NCI-H1048 (cell line): ENCODE measurements at places on chromosomes 16 and 17.

DNA sequence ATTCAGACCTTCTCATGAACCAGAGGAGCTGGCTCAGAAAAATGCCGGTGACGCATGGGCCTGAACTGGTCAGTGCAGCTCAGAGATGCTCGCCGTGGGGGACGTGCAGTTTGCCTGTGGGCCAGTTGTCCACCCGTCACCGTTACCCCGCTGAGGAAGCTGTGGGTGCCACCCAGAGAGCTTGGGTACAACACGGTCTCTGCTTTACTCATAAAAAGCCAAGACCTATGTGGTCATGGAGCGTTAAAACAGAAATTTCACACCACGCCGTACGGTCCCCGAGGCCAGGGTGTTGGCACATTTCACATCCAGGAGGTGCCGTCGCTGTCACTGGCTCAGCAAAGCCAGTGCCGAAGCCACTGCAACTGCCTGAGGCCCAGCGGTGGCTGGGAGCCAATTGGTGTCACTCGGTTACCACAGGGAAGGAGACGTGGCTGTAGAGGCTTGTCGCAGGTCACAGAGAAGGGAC, 120.9 kb downstream of the METRNL start:
- DNase-seq: no peak

GRCh38 chr17:42387661-42388380, 421 bp downstream of the STAT3 start:
- no peak for DNase-seq

- no peak for DNase-seq
These were observed 19.2 kb upstream of the CACNG4 start for GRCh38 chr17:66945147-66945835.

- no peak for DNase-seq
These were observed 701 bp upstream of the DPEP2 start for GRCh38 chr16:67999985-68000384.

DNA sequence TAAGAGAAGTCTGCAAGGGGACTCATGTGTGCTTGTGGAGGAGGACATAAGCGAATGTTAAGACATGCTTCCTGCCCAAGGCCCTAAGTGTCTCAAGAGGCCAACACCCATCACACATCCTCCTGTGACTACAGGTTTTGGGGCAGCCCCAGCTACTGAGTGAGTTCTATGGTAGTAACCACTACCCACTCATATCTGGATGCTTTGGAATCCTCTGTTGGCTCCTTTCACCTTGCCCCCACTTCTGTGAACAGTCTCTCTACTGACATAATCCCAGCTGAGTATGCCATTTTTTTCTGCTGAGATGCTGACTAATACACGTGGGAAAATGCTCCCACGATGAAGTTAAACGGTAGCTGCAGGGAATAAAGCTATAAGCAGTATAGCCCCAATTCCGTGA, 153.5 kb downstream of the VPS53 start:
- no peak for DNase-seq

DNA sequence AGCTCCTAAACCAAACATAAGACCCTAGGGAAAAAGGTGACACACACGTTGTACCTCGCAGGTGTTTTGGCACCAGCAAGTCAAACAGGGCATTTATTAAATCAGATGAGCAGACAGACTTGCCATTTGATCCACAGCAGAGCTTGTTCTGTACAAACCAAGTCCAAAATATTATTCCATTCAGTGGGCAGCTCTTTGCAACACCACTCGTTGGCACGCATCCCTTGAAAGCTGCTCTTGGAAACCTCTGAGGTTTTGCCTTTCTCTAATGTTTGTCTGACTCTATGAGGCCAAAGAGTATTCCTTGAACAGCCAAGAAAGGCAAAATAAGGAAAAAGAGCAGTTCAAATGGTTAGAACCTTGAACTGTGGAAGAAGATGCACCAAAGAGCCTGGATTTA, 12.7 kb downstream of the TMEM100 start:
- no peak for DNase-seq

DNA sequence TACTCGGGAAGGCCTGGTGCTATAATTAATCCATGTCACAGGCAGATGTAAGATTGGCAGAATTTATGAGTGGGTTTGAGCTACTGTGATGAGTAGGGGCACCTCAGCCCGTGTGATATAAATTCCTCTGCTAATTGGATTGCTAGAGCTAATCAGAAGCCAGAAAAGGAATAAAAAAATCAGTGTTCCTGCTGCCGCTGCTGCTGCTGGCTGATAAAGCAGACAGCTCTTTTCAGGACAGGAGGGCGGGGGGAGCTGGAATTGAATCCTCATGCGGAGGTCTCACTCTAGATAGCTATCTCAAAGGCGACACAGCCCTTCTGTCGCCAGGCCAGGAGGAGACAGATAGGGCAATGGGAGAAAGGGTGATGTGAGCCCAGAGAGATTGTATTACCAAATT, 182.7 kb upstream of the ZFHX3 start:
- no peak for DNase-seq

- DNase-seq: no peak
These were observed 17.3 kb downstream of the SOCS3 start for GRCh38 chr17:78342449-78343186.

DNA sequence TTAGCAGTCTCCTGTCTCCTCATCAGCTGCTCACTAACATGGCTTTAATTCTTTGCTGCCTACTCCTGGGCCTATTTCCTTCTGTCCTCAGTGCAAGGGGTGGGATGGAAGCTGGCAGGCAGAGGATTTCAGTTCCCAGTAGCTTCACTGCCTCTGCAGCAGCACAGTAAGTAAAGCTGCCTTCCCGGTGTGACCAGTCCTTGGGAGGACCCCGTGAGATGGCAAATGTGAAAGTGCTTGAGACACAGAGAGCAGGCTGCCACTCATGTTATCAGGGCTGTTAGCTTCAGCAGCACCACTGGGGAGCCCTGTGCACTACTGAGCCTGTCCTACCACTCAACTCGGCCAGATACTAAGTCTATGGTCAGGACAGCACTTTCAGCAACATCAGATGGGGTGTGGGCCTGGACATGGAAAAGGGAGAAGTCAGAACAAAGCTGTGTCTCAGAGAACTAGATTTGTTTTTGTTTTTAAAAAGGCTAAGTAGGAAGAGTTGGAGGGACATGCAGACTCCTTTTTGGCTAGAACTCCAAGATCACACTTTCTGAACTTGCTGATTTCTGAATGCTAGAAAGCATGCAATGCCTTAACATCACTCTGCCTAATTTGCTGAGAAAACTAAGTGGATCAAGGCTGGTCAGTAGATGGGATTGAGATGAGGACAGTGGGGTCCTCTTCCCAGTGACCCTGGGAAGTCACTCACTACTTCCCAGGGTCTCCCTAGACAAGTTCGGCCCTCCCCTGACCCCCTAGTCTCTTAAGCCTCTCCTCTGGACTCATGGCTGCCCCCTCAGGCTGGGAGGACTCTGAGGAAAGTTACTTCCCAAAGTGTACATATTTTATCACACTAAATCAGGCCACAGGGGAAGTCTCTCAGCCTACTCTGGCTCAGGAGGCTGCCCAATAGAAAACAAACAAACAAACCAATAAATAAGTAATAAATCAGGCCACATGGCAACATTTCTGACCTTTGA, 1.1 kb downstream of the ACSF2 start:
- DNase-seq: no peak

- no peak for DNase-seq
These were observed 439.0 kb downstream of the UTP18 start for GRCh38 chr17:51699303-51699702.

DNA sequence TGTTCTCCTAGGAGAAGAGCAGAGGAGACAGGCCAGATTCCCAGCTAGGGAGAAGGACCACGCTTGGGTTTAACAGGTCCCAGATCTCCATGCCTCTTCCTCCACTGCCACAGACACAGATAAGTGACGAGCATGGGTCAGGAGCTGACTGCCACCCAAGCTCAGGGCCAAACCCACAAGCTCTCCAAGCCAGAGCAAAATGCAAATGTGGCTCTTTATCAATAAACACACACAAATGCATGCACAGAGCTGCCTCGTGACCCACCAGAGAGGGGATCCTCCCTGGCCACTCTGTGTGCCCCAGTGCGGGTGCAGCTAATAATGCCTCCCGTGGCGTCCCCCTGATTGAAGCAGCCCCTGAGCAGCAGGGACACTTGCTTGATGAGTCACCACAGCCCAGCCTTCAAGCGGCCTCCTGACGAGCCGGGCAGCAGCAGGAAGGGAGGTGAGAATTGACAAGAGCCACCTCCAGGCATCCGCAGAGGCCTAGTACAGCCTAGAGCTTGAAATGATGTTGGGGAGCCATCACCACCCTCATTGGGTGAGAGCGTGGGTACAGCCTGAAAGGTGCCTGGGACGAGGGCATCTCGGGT, 143.9 kb downstream of the CCDC182 start:
- no peak for DNase-seq

DNA sequence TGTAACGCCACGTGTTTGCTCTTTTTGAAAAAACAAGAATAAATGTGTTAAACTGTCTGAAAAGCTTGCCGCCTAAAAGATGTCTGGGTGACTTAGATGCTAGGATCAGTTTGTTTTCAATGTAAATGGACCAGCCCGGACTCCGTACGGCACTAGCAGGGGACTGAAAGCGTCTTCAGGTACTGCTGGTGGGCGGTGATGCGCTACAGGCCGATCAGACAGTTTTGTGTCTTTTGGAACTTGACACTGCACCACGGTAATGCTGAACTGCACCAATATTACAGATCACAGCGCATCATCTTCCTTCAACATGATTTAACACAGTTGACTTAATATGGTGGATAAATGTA, 727 bp upstream of the MBTPS1 start:
- DNase-seq: no peak

- no peak for DNase-seq
These were observed 25.4 kb downstream of the MXRA7 start for GRCh38 chr17:76685366-76685765.

- DNase-seq: no peak
These were observed at the start of gene IGF2BP1 for GRCh38 chr17:48997103-48997826. IGF2BP1 (plus strand) TSS chr17:48997385; CDS start chr17:48997746, 361 bp downstream.

GRCh38 chr17:8387914-8388651, 5.1 kb upstream of the RPL26 start:
- DNase-seq: no peak

DNA sequence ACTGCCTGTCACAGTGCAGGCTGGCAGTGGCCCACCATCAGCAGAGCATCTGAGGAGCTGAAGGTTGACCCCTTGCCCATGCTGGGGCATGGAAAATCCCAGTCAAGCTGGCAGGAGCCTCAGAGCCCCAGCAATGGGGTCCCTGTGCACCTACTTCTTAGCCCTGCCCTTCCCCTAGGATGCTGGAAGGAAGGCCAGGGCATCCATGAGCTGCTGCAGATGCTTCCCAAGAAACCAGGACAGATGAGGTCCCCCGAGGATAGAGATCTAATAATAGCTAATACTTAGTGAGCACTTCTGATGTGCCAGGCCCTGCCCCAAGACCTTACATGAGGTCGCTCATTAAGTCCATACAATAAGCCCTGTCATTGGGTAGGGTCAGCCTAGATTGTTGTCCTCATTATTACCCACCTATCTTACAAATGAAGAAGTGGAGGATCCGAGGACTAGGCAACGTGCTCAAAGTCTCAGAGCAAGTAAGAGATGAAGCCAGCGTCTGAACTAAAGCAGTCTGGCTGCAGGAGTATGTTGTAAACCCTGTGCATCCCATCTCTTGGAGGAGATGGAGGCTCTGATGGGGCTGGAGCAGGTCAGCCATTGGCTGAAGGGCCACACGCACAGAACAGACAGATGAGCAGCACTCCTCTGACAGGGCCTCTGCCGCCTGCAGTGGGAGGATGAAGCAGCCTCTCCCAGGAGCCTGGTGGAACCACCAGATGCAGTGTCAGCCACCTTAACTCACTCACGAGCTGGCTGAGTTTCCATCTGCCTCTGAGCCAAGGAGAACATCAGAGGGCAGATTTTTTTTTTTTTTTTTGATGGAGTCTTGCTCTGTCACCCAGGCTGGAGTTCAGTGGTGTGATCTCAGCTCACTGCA, 175.4 kb downstream of the WSCD1 start:
- DNase-seq: no peak

DNA sequence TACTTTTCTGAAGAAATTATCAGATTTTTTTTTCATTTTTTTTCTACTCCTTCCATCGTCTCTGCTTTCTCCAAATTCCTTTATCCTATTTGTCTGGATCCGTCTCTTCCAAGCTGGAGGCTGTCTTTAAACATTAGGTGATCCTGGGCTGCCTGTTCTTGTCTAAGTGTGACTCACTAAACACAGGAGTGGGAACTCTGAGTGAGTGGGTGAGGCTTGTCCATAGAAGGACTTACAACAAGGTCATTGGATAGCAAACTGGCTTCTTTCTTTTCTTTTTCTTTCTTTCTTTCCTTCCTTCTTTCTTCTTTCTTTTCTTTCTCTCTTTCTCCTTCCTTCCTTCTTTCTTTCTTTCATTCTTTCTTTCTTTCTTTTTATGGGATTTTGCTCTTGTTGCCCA, 18.2 kb downstream of the ALOX15 start:
- DNase-seq: no peak

DNA sequence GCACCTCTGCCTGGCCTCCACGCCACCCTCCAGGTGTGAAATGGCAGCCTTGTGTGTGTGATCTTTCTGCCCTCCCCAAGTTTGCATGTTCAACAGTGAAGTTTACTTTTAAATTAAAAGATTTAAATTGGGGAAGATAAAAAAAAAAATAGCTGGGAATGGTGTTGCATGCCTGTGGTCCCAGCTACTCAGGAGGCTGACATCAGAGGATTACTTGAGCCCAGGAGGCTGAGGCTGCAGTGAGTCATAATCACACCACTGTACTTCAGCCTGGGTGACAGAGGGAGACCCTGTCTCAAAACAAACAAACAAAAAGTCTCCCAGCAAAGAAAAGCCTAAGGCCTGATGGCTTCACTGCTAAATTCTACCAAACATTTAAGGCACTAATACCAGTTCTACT, 35.4 kb upstream of the RNF43 start:
- no peak for DNase-seq

GRCh38 chr17:75059369-75060345, 12.6 kb downstream of the KCTD2 start:
- no peak for DNase-seq

DNA sequence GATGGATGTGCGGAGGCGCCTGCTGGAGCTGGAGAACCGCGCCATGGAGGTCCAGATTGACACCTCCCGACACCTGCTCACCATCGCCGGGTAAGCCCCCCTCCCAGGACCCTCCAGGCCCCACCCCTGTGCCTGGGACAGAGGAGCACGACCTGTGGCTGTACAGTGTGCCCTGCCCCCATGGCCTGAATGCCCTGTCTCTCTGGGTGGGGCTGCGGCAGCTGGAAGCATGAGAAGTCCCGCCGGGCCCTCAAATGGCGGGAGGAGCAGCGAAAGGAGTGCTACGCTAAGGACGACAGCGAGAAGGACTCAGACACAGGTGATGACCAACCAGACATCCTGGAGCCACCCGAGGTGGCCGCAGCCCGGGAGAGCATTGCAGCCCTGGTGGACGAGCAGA, 11.2 kb downstream of the BTBD17 start:
- DNase-seq: no peak
